ENCODE measurements at places on chromosomes 5 and 9.

DNA sequence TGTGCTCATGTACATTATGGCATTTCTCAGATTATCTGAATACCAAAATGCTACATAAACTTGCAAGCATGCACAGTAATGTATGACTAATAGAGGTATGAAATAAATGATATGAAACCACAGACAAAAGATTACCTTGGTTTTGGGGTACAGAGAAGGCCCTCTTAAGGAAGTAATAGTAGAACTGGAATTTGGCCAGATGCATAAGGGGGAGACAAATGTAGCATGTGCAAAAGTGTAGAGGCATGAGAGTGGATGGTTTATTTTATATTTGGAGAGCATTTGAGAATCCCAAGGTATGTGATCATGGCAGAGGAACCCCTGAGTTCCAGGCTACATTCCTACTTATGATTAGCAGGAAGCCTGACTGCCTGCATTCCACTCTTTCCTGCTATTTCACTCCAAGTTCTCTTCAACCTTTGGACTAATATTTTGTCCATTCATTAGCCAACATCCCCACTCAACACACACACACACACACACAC lies 74.2 kb downstream of the MAMDC2 start:
- no peak for DNase-seq

GRCh38 chr9:8356406-8356805 lies 556.8 kb upstream of the DMAC1 start:
- no peak for DNase-seq

DNA sequence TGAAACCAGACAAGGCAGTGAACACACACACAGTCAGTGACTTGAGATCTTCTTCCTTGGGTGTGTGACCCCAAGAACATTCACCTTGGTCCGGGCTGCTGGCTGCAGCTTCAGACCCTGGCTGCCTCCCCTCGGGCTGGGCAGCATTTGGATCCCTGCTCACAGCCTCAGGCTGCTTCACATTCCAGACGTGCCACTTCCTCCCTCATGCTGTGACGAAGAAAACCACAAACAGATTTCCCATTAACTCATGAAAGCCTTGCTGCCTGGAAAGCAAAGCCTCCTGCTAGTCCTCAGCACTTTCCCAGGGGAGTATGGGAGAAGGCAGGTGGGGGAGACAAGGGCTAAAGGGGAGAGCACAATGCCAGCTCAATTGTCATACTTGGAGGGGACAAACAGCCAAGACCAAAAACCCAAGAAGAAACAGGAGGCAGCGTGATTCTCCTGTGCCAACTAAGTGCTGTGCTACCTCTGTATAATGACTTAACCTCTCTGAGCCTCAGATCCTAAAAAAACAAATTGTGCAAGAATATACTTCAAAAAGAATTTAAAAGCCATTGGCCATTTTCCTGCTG lies 594.6 kb upstream of the BRINP1 start:
- no peak for DNase-seq

DNA sequence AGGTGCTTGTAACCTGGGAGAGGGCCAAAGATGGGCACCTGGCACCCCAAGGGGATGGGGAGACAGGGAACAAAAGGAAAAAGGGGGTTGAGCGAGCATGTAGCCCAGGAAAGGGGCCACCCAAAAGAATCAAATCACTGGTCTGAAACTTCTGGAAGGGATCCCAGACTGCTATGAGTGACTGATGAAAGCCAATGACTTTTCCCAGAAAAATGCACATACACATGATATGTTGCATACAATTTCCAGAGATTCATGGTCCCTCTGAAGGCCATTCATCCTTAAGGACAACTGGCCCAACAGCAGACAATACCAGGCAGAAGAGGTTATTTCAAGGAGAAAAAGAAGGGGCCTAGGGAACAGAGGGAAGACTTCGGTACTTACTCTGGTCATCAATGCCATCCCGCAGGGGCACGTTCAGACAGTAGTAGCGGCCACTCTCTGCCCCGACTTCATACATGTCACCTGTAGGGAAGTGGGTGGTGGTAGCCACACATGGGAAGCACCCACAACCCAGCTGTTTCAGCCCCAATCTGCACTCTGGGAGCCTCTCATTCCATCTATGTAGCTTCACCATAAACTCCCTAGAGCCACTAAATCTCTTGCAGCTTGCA lies 8.4 kb downstream of the HDAC3 start:
- no peak for DNase-seq

DNA sequence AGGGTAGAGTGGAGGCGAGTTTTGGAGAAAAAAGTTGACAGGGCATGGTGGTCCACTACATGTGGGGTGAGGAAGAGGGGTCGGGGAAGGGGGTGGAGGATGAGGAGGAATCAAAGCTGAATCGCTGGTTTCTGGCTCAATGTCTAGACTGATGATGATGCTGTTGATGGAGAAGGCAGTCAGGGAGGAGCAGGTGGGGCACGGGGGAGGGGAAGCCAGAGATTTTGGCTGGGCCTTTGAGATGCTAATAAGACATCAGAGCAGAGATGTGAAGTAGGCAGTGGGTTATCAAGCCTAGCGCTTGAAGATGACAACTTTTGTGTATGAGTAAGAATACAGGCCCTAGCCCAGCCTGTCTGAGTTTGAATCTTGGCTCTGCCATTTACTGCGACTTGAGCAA lies 32.4 kb upstream of the TTC23L start:
- DNase-seq: no peak
